Muscle of leg (tissue), 16 donors: ENCODE measurements at places on chromosomes 11 and 22. TPM values are rescaled to one million over a fixed set of nuclear protein-coding genes. Genes with fewer than 3 reads are reported as not detected.

DNA sequence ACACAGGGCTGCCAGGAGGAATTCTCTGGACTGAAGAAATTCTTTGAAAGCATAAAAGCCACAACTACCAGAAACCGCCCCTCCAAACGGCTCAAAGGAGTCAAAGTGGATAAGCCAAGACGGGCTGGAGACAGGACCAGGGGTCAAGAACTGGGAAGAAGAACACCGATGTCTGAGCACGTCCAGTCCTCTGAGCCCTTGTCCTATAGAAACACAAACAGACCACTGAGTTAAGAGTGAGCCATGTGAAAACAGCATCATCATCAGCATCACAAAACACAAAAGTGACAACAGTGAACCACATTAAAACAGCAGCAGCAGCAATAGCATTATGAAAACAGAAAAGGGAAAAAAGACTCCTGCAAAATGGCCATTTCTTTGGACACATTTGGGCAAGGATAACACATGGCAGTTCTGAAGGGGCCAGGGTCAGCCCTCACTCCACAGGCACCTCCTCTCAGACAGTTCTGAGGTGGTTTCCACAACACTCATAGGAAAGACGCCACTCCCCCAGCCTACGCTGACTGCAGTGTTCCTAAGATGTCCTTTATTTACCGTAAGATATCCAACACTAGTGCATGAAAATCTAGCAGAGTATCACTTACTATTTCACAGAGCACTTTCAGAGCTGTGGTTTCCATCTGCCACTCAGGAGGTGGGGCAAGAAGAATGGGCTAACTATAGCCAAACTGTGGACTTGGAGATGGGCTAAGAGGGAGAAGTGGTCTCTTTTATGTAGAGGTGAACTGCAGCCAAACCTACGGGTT is 28.6 kb upstream of the YPEL1 start:
- no peaks in the 10 kb centered on the region for H3K27me3 ChIP-seq
- peaks cover 78% of the 10 kb centered on the region for H3K36me3 ChIP-seq
- H3K4me3 ChIP-seq: no peak overlapping the region

DNA sequence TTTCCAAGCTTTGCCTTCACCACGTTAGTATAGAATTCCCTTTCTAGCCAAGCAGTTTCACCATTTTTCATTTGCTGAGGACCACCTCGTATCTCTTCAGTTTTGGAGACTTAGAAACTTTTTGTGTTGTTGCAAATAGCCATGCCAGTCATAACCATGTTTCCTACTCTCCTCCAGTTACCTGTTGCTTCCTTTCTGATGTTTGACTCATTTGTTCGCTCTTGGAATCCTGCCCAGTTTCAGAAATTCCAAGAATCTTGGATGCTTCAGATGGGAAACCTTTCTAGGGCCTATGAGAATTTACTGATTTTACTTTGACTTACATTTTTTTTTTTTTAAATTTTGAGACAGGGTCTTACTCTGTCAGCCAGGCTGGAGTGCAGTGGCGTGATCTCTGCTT is 65.4 kb downstream of the PPP6R3 start:
- H3K4me1 ChIP-seq: no peaks in the 10 kb centered on the region
- no peak overlapping the region for H3K27ac ChIP-seq
- no peak overlapping the region for H3K4me3 ChIP-seq
- no peaks in the 10 kb centered on the region for H3K27me3 ChIP-seq
- H3K36me3 ChIP-seq: peaks cover 45% of the 10 kb centered on the region

Gene TMEM126A
- 50.7 TPM for total RNA-seq

DNA sequence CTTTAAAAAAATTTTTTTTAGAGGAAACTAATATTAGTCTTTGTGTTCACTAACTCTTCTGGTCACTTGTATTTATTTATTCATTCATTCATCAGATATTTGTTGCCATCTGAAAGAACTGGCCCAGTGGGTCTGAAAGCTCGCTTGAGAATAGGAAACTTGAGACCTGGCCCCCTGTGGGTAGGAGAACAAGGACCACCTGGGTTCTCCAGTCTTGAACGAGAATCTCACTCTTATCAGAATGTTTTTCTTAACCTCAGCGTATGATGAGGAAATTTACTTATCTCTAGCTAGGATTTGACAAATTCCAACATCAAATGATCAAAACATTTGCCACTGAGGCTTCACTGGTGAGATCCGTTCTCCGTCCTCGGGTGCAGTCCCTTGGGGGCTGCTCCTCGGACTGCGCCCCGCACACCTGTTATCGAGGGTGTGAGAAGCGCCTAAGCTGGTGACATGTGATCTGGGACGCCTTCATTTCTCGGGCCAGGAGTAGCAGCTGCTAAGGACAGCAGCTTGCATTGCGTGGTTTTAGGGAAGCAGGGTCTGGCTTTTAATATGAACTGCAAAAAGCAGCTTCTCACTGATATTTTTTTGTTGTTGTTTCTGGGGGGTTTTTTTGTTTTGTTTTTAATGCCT is 6.3 kb downstream of the C22orf31 start:
- H3K4me3 ChIP-seq: no peak overlapping the region
- peak; percentile 78 for DNase-seq
- H3K27ac ChIP-seq: peak overlapping the region; percentile 66
- peaks cover 8% of the 10 kb centered on the region for H3K36me3 ChIP-seq
- no peaks in the 10 kb centered on the region for H3K27me3 ChIP-seq
- H3K4me1 ChIP-seq: peaks cover 43% of the 10 kb centered on the region

Gene CRACR2B
- total RNA-seq: 6.9 TPM

DNA sequence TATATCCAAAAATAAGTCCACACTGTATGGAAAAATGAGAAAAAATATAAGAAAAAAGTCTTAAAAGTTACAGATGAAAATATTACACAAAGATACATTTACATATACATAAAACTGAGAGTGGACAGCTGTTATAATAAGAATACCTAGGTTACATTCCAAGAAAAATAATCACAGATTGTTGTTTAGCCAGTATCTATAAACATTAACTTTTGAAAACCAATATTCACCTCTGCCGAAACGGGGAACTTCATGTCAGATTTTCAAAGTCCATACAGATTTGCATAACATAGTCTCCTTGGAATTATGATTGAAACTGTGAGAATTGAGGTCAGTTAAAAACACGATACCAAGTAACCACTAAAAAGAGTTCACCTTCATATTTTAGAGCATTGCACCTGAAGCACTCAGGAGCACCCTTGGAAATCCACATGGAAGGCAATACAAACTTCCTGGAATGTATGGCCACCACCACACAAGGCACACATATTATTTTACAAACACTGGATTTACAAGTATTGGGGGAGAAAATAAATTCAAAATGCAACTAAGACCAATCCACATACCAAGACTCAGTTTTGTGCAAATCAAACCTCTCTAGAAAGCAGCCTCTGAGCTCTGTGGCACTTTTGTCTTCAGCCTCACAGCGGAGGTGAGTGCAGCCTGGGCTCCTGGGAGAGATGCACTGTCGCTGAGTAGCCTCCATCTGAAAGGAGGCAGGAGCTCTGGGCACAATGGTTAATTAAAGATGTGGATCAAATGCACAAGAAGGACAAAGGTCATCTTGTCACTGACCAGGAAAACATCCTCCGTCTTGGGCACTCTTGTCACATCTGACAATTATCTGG is 34.4 kb downstream of the ZNF195 start:
- H3K4me1 ChIP-seq: no peaks in the 10 kb centered on the region
- DNase-seq: no peak
- no peak overlapping the region for H3K4me3 ChIP-seq
- peaks cover 17% of the 10 kb centered on the region for H3K27me3 ChIP-seq
- no peaks in the 10 kb centered on the region for H3K36me3 ChIP-seq

DNA sequence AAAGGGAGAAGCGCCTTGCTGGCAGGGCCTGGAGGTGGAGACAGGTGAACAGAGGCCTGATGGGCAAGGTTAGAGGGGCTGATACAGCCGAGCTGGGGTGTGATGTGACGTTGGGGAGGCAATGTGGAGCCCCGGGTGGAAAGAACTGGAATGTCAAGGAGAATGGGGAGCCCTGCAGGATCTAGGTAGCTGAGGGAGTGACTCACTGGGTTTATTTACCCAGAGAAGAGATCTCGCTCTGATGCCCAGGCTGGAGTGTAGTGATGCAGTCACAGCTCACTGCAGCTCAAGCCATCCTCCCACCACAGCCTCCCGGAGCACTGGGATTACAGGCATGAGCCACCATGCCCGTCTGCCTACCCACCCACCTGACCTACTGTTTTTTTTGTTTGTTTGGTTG is 1.9 kb upstream of the CYB5R3 start:
- DNase-seq: no peak
- H3K4me1 ChIP-seq: peaks cover 32% of the 10 kb centered on the region
- no peak overlapping the region for H3K4me3 ChIP-seq
- no peaks in the 10 kb centered on the region for H3K36me3 ChIP-seq
- no peak overlapping the region for H3K27ac ChIP-seq
- no peaks in the 10 kb centered on the region for H3K27me3 ChIP-seq

DNA sequence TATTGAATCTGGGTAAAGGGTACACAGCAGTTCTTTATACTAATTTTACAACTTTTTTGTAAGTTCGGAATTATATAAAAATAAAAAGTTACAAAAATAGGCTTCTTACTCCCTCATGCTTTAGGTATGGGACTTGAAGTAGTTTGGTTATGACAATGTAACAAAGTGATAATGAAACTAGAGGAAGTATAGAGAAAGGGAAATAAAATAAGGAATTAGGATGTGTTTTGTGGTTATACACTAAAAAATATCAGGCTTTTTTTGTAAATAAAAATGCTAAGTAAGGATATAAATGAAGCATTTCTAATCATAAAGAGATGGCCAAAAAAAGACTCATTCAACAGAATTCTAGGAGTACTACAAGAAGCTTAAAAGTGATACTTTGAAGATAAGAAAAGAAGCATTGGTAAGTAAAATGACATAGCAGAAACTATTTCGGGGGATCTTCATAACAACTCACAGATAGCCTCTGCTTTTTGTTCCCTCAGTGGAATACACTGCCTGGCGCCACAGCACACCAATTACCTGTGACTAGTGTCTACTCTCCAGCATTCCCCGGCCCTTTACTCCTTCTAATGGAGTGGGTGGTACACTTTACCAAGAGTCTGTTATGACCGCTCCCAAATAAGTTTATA is 322.7 kb upstream of the PITPNB start:
- DNase-seq: no peak
- H3K36me3 ChIP-seq: no peaks in the 10 kb centered on the region
- H3K27me3 ChIP-seq: no peaks in the 10 kb centered on the region
- no peaks in the 10 kb centered on the region for H3K4me1 ChIP-seq
